ENCODE measurements at places on chromosomes 11 and 22.

GRCh38 chr11:115541518-115541917, 37.3 kb upstream of the CADM1 start:
- DNase-seq, result no peak

GRCh38 chr11:105648762-105649161, 38.9 kb downstream of the GRIA4 start:
- DNase-seq, result no peak

DNA sequence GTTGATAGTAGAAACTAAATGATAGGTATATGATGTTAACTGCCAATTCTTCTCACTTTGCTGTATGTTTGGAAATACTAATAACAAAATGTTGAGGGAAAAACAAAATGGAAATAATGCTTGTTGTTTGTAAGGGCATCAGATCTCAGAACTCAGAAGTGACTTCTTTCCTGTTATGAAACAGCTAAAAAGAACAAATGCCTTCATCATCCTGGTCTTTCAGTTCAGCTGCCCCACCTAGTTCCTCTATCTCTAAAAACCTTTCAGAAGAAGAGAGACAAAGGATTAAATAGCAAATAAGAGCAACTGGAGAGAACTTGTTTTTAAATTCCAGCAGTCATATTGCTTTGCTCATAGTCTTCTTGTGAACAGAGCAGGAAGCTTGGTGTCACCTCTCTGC, 345.3 kb upstream of the NCAM1 start:
- no peak for DNase-seq

GRCh38 chr11:122701143-122701542, 45.6 kb downstream of the UBASH3B start:
- no peak for DNase-seq

GRCh38 chr11:102712137-102712536, 6.6 kb upstream of the MMP27 start:
- DNase-seq, result no peak

DNA sequence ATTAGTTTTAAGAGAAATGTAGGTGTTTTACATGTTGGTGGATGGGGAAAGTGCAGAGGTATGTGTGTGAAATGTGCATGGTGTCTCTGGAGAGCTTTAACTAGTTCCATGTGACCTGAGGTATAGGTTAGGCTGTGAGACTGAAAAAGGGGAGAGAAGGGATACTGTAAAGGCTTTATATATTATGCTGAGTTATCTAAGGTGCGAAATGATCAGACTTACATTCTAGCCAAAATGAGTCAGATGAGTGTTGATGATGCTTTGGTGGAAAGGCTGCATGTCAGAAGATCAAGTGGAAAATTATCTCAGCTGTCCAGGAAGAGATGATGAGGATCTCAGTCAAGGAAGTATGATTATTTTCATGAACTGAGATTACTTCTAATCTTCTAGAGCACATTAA, 15.8 kb downstream of the ACAT1 start:
- no peak for DNase-seq

GRCh38 chr22:41770715-41771468, 29.6 kb upstream of the CCDC134 start:
- DNase-seq, result no peak

GRCh38 chr11:11407065-11407762, 54.2 kb upstream of the CSNK2A3 start:
- DNase-seq, result no peak

DNA sequence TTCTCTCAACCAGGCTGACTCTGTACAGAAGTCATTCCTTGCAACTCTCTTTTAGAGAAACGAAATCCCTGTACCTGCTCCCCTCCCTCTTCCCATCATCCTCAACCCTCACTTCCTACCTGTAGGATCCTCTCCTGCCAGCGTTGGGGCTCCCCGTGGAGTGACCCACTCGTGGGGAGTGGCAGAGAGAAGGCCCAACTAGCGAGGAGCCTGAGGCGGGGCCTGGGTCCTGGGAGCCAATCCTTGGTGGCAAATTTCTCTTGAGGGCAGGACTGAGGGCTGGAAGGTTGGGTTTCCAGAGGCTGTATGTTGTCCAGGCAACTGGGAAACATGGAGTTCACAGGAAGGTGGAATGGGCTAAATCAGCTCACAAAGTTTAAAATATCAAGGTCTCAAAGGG, 10.4 kb downstream of the NHERF4 start:
- no peak for DNase-seq

GRCh38 chr22:37647928-37648327, 8.5 kb downstream of the SH3BP1 start:
- DNase-seq, result no peak

DNA sequence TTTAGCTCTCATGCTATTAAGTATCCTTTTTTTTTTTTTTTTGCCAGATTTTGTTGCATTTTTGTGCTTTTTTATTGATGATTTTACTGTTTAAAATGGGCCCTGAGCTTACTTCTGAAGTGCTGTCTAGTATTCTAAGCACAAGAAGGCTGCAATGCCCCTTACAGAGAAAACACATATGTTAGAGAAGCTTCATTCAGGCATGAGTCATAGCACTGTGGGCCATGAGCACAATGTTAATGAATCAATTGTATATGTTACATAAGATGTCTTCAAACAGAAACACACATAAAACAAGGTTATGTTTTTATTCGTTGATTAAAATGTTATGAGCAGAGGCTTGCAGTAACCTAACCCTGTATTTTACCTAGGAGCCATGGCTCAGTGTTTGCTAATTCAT, 117.8 kb upstream of the C11orf87 start:
- DNase-seq, result no peak

- DNase-seq, result peak; percentile 92
Observed at GRCh38 chr11:64181506-64182411, 4.2 kb upstream of the STIP1 start.

- peak; percentile 83 for DNase-seq
Observed at GRCh38 chr11:64765291-64765850, 5.6 kb upstream of the PYGM start.

- DNase-seq, result peak; percentile 42
Observed at GRCh38 chr11:70183483-70184176, 19.5 kb upstream of the FADD start.

DNA sequence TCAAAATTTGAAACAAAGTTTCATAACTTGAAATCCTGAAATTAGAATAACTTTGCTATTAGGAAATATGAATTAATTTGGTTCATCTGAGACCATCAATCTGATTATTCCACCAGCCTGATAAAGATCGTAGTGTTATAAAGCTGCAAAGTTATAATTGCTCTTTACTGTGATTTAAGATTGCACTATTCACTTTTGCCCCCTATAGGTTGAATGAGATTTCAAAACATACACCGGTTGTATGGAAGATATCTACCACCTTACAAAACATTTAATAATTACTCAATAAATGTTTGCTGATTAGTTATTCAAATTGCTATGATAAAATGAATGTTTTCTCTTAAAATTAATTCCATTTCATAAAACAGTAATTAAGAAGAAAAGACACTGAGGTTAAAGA, 26.1 kb downstream of the APIP start:
- DNase-seq, result no peak

DNA sequence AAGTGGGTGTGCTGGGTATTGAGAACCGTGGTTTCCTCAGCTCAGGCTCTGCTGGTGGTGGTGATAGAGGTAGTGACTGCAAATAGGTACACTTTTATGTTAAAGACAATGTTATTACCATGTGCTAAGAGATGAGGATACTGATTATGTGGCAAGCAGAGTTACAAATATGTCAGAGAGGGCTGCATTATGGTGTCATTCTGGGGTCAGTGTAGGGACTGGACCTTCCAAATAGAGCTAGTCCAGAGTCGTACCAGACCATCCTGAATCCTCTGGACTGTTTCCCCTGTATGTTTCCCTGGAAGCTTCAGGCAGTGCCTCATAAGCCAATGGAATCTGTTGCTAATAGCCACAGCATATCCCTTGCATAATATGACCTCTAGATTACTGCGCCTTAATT, at the start of gene DNAJB7:
TSS of gene DNAJB7 (minus strand) at position 101 of the 400 bp plus-strand sequence. CDS start 119 bp downstream, outside the sequence.
- no peak for DNase-seq

DNA sequence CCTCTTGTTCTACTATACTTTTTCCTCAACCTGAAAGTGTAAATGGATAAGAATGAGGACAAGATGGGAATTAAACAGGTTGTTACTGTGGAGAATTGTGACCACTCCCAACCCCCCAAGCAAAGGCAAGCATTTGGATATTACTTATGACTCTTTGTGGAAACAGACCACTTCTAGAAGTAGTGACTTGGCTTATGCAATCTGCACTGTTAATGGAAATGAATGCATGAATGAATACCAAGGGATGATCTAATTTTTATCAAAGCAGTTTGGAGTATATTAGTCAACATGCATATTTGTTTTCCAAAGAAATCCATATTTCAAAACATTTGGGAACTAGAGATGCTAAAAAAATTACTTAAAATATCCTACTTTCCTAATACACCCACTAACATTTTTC, 35.3 kb downstream of the AMOTL1 start:
- DNase-seq, result no peak

DNA sequence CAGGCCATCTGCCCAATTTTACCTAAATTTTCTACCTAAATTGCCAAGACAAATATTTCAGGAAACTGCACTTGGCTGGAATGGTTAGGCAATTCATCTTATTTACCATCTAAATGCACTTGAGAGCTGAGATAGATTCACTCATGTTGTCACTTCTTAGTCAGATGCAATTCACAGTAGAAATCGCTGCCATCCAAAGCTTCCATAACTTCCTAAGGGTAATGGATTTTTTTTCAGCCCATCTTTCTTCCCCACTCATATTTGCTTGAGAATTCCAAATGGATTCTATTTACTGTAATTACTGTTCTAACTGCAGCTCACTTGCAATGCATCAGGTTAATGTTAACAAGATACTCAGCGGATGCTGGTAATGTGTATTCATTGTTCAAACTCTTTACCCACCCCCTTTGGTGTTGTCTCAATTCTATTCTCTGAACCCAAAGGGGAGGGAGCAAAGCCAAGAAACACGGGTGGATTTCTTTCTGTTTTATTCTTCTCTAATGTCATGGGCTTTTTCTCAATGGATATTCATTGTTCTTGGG, 96.0 kb downstream of the TENM4 start:
- DNase-seq, result no peak

- no peak for DNase-seq
Observed at GRCh38 chr11:17472467-17472866, 4.2 kb downstream of the ABCC8 start.

DNA sequence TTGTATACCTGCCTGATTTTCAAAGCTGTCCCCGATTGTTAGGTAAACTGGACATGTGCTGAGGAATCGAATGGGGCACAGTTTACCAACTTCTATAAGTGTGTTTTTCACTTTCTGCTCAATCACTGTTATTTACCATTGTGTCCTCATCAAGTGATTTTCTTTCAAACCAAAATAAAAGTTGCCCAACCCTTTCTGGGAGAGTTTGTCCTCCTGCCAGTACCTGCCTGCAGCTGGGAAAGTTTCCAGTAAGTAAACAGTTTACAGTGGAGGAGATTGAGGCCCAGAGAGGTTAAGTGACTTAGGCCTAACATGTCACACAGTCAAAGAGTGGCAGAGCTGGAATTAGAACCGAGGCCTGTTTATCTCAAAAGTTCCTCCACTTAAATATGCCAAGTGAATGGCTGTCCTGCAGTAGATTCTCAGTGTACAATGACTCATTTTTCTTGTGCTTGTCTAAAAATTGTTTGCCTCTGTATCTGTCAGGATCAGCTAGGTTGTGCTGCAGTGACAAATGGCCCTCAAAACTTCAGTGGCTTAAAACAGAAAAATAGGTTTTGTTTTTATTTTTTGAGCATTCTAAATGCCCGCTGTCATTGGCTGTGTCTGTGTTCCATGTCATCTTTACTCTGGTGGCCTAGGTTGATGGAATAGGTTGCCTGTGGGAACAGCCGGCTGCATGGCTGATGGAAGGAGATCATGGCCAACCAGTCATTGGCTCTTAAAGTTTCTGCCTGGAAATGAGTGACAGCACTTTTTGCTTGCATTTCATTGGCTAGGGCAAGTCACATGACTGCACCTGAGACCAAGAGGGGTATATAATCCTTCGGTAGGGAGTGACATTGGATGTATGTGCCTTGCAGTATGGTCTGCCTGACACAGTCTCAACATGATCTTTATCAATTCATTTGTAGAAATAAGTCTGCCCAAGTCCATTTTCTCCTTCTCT, 61.8 kb upstream of the CRYBB3 start:
- no peak for DNase-seq

DNA sequence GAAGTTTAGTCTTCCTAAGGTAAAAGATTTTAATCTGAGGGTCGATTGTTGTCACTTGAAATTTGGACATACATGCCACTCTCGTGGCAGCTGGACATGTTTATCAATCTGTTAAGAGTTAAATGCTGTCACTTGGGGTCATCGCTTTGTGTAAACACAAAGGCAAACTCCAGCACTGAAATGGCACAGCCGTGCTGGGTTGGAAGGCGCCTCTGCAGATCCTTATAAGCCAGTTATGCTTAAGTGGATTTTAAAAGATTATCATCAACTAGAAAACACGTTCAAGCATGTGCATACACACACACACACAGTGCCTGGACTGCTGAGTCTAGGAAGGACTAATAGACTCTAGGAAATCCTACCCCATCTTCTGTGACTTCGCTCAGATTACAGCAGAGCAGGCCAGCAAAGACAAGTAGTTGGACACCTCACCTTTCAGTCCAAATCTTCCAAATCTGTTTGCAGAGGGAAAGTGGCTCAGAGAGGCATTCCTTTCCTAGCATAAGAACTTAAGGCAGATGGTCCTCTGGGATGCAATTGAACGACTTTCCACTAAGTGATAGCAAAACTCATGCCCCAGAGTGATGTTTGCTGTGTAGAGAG, 83.7 kb downstream of the CACNG2 start:
- no peak for DNase-seq

Measured in lower leg skin (tissue), 4 donors.